Fibroblast of lung (primary cell): ENCODE measurements at places on chromosomes 5 and 9. TPM values are rescaled to one million over a fixed set of nuclear protein-coding genes. Genes with fewer than 3 reads are reported as not detected.
A peak's percentile ranks its signal among the peaks of the same experiment; 100 is the strongest.

DNA sequence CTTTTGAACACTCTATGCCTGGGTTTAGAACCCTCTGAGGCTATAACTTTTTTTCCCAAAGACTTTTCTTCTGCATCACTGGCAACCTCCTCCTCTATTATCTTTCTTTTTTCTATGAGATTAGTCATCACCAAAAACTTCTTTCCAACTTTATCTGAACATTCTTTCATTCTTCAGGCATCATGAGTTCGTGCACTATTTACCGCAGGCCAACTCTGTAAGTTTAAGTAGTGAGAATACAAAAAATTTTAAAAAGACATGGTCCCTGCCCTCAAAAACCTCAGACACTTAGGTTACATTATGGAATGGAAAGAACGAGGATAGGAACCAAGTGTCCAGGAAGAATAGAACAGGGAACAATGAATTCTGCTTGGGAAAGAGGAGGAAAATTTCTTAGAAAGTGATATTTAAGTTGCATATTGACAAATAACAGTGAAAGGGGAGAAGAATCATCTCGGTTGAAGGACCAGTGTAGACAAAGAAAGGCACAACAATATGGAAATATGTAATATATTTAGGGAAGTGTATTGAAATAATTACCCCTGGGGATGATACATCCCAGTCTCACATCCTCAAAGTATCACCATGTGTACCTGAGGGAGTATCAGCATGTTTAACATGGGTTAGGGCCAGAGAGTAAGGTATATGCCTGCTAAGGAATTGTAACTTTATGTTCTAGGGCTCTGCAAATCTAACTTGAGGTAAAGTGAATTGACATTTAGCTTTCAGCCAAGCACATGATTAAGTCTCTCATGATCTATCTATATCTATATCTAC lies 196.5 kb upstream of the NREP start:
- DNase-seq = peak; percentile 64

DNA sequence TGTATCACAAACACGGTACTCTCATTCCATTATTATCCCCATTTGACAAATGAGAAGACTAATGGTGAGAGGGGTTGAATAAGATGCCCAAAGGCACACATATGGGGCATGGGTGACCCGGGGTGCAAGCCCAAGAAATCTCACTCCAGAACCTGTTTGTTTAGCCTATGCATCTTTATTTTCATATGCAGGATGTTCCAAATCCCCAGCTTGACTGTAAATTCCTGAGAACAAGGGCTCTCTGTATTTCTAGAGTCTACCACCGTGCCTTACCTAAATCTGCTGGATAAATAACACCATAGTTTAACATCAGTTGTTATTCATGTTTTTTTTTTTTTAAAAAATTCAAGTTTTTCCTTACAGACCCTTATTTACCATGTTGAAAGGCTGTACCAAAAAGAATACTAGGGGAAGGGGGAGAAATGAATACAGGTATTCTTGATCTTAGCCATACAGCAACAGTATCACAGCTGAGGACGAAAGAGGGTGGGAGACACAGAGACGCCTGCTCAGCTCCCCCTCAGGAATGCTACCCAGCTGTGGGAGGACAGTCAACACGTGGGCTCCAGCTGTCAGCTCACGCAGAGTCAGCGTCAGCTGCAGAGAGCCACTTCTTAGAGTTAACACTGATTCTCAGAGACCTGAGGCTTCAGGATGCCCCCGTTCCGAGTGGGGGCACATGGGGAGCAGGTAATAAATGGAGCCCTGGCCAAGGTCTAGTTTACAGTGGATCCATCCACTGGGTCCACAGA lies 86.6 kb downstream of the MED27 start:
- no peak for DNase-seq

GRCh38 chr5:54215233-54215736 lies 95.1 kb downstream of the ARL15 start:
- no peak for DNase-seq

DNA sequence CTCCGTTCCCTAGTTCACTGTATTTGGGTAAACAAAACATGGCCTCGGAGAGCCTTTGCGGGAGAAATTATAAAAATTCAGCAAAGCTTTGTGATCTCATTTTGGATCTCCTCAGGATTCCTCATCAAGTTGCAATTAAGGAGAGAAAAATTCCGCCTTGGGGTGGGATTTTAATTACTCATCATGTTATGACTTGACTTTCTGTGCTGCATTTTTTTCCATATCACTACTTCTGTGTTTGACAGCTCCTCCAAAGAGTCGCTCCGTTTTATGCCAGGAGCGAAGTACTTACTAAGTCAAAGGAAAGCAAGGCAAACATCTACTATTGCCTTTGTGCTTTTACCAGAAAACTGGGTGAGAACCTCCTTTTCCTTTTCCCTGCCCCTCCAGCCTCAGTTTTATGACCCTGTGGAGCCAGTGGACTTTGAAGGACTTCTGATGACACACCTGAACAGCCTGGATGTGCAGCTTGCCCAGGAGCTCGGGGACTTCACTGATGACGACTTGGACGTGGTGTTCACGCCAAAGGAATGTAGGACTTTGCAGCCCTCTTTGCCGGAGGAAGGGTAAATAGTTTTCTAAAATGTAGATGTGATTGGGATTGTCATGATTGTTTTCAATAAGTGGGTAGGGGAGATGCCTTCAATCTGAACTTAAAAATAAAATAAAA lies 71.5 kb downstream of the DOCK8 start:
- no peak for DNase-seq

- no peak for DNase-seq
These were observed 379.1 kb downstream of the PSAT1 start for GRCh38 chr9:78676009-78676408.

DNA sequence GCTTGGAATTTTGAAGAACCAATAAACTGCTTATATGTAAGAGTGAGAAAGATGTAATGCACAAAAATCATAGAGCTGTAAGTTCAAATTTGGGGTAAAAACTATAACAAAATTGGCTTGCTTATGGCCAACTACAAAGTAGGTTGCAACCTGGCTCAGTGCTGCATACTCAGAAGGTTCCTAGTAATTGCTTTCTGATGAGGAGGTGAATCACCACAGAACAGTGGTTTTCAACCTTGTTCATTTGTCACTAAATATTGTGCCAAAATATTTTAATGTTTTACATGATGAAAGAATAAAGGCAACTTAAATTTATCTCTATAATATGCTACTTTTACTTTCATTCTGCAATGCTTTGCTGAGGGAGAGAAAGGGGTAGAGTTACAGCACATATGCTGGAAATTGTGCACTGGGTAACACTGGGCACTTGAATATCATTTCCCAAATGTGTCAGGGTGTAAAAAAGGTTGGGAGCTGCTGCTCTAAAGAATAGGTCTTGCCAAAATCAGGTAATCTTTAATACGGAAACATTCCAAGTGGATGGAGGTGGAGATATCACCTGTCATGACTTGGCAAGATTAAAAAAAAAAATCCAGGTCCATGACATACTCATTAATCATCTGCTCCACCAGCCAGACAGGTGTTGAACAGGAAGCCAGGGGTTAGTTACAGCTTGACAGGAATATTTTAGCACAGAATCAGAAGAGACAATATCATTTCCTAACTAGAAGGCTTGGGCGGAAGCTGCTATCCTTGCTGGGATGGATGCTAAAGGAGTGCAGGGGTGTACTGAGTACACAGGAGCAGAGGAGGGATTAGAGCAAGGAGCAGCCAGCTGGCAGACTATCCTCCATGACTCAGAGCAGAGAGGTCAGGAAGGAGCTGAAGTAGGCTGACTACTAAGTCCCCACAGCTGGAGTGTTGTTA lies 34.6 kb upstream of the CCL21 start:
- peak; percentile 76 for DNase-seq

- no peak for DNase-seq
These were observed 90.1 kb downstream of the STARD4 start for GRCh38 chr5:111422245-111422644.

GRCh38 chr9:117958726-117959125 lies 254.5 kb downstream of the TLR4 start:
- DNase-seq = no peak

- DNase-seq = no peak
These were observed 21.0 kb downstream of the PLAC8L1 start for GRCh38 chr5:146084376-146084775.

GRCh38 chr5:144318460-144318859 lies 147.8 kb downstream of the KCTD16 start:
- DNase-seq = no peak

- no peak for DNase-seq
These were observed 349.3 kb upstream of the ACTBL2 start for GRCh38 chr5:57831932-57832331.

DNA sequence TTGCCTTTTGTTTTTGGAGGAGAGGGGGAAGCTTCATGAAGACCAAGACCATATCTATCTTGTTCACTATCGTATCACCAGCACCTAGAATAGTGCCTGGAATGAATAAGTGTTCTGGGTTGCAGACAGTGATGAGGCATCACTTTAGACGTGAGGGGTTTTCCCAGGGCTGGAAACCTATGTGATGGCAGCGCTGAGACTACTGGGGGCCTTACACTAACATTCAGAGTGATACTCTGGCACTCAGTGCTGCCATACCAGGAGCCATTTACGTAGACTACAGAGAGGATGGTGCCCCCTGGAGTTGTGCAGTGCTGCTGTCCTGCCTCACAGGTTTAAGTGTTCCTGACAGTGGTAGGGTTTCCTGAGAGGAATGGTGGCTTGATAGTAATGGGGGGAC lies 6.9 kb downstream of the CCL19 start:
- no peak for DNase-seq

DNA sequence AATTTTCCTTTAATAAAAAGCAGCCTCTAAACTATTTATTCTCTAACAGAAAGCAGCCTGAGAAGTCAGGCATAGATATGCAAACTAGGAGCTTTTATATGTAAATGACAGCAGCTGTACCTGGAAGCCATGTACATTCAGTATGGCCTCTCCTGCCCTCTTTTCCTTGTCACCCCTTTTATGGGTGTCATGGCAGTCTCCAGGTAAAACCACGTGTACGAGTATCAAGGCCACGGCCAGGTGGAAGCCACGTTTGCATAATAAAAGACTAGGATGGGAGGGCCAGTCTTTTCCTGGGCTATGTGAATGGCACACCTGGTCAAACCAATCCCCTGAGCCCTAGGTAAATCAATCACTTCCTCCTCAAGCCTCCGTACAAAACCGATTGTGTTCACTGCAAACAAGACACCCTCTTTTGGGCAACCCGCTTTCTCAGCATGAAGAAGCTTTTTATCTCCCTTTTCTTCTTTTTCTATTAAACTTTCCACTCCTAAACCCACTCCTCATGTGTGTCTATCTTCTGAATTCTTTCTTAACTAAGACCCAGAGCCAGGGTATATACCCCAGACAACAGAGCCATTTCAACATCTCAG lies 419.5 kb upstream of the CTNND2 start:
- no peak for DNase-seq

GRCh38 chr5:173538654-173539053 lies 77.8 kb downstream of the BOD1 start:
- no peak for DNase-seq

DNA sequence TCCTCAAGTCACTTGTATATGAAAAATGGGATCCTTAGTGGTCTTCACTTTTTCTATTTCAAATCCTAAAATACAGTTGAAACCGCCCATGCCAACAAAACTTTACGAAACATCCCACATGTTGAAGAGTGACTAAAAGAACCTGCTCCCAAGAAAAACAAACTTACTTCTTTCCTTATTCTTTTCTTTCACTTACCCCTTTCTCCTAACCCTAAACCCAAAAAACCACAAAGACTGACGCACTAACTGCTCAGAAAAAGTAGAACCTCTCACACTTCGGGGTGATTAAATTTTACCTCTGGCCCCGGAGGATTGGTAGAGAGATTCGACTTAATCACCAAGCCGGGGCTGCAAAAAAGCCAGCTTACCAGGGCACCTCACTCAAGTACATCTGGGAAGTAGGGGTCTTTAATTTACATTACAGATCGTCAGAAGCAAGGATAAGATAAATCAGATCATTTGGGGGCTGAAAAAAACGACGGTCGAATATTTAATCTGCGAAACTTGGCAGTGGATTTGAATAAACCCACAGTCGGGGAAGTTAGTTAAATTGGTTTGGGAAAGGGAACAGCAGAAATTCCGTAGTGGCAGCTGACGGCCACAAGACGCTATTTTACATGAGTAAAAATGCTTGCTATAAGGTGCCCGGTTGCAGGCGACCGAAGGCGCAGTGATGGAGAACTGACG lies 1.3 kb downstream of the CDO1 start:
- peak; percentile 56 for DNase-seq

DNA sequence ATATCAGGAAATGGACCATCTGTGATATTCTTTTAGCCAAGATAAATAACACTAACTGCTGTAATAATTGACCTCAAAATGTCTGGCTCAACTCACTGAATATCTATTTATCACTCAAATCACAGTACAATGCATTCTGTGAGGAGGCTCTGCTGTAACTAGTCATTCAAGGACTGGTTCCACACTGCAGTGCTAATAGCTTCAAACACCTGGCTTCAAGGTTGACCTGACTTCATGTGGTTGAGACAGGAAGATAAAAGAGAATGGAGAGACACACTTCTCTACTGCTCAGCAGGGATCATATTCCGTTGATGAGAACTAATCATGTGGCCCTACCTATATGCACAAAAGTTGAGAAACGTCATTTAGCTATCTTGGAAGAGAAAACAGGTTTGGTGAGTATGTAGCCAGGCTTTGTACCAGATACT lies 3.4 kb upstream of the RHOBTB3 start:
- peak; percentile 42 for DNase-seq

DNA sequence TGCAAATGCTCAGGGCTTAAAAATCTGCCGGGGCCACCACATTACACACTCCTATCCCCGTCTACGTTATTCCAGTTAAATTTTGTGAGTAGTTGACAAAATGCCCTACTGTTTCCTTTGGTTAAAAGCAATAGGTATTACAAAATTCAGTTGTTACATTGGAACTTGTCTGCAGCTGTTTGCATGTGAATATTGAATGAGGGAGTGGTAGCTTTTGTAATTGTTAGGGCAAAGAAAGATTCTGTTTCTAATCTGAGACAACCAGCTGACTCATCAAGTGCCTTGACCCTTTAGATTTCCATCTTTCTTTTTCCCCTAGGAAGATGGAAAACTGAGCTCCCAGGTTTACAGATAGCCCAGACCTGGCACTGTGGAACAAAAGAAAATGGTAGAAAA lies 30.2 kb downstream of the MAML1 start:
- DNase-seq = peak; percentile 78

DNA sequence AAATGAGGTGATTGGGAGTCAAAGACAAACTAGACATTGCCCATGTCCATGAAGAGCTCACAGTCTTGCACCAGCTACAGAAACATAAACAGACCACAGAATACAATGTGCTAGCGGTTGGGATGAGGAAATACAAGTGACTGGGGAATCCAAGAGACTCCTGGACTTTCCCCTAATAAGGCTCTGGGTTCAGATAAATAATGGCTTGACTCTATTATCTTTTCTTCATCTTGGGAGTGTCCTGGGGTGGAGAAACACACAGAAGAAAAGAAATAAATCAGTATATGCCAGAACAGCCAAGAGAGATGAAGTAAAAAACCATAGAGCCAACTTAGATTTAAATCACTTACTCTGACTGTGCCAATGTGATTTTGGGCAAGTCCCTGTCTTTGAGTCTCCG lies 227.8 kb downstream of the PAPPA start:
- peak; percentile 75 for DNase-seq

NR6A1 gene
- total RNA-seq = 0.26 and 0.50 TPM in 2 replicates

TNFSF15 gene
- total RNA-seq = 0.26 and 0.33 TPM in 2 replicates

ZNF608 gene
- 18.0 and 25.3 TPM in 2 replicates for total RNA-seq

EPB41L4A gene
- 0.50 and 0.51 TPM in 2 replicates for total RNA-seq

TNC gene
- 457 and 560 TPM in 2 replicates for total RNA-seq

SLC6A19 gene
- total RNA-seq = not detected in 2 replicates

TRIM41 gene
- total RNA-seq = 13.9 and 17.0 TPM in 2 replicates

MIGA2 gene
- total RNA-seq = 20.8 and 23.3 TPM in 2 replicates

SYNPO gene
- 5.6 and 6.6 TPM in 2 replicates for total RNA-seq

GABRA6 gene
- total RNA-seq = not detected in 2 replicates
